ENCODE measurements at places on chromosomes 5 and 9.
A peak's percentile ranks its signal among the peaks of the same experiment; 100 is the strongest.

DNA sequence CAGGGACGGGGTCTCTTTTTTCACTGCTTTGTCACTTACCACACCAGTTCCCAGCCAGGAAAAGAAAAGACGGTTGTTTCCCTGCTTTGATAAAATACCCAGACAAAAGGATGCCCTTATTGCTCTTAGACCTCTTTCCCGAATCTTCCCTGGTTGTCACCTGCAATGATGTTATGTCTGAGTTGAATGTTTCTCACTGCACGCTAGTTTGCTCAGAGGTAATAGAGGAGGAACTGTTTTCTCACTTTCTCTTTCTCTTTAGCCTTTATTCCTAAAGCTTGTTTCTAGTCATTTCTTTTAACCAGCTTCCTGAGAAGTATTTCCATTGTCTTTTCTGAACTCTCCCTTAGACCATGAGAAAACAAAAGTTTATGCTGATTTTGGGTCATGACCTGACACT, 32.9 kb downstream of the ACER2 start:
- no peak for DNase-seq

DNA sequence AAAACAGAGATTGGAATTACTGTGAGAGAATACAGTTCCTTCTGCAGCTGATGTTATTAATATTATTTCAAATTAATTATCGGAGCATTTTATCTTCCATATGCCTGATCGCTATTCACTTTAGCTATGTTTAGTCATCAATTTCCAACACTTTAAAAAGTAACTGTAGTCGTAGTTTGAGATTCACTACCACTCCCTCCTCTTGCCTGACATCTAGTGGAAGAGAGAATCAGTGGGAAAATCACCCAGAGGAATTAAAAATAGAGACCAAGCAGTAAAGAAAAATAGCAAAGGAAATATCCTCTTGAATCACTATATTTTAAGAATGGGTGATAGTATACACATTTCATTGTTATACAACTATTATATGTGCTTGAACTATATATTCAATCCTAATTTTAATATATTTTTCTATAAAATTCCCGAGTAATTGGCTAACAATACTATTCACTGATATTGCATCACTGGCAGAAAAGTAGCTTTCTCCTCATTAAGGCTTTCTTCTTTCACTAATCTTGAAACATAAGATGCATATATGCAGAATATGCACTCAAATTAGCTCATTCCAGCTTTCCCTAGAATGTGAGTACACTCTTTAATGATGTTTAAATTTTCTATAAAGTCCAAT, 708.7 kb downstream of the CDH9 start:
- no peak for DNase-seq

- DNase-seq, result no peak
Observed at GRCh38 chr5:127834094-127834531, 130.9 kb downstream of the CCDC192 start.

GRCh38 chr5:57698802-57699201, 216.2 kb upstream of the ACTBL2 start:
- DNase-seq, result no peak

DNA sequence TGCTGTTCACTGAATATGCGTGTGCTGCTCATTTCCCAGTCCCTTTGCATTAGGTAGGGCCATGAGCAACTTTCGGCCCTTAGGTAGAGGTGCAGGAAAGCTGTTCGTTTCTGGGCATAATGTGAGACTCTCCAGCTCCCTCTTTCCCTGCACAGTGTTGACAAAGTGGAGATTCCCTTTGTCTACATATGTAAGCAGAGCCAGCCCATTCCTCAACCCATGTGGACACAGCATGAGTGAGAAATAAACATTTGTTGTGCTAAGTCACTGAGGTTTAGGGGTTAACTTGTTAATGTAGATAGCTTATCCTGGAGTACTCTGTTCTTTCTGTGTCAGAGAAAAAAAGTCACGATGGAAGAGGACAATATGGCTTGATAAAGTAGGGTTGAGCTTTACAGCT, 343.8 kb downstream of the PSAT1 start:
- DNase-seq, result no peak

DNA sequence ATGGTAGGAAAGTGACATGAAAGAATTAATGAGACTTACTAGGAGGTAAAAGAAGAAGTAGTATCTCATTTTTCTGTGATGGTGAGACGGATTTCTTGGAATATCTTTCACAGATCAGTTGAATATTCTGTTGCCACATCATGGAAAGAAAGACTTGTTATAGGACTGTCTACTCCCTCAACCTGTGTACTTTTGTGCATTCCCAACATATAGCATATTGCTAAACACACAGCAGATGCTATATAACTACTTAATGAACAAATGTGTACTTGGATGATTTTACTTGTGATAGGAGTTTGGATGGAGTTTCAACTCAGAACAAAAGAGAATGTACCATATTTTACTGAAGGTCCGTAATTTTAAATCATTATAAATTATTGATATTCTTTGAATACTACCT, 128.5 kb downstream of the LURAP1L start:
- no peak for DNase-seq

DNA sequence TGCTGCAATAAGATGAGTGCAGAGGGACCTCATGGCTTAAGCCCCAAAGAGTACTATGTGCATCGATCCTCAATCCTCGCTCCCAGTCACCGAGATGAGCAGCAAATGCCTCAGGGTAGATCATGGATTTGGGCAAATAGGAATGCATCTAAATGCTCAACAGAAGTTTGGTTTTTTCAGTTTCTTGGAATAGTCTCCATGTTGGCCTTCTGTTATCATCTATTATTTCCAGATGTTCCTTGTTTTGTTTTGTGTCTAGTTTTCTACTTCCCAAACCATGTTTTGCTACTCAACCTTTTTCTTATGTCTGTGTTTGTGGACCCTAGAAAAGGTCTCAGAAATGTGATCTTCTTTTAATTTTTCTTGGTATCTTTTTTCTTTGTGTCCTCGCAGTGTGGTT, 43.5 kb upstream of the RASGRF2 start:
- peak; percentile 55 for DNase-seq

DNA sequence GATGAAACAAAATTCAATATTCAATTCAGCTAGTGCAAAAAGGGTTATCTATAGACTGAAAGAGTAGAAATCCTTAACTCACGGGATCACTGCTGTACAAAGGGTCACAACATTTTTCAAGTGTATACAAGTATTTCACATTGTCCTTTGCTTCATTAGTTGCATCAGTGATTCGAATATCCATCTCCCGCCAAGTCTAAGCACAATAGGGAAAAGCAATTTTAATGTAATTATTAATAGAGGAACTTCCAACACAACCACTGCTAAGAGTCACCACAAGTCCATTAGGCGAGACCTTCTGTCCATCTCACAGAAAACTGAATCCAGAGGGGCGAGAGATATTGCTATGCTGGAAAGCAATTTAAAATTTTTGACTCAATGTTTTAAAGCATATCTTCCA, 27.4 kb downstream of the DNAH5 start:
- no peak for DNase-seq

DNA sequence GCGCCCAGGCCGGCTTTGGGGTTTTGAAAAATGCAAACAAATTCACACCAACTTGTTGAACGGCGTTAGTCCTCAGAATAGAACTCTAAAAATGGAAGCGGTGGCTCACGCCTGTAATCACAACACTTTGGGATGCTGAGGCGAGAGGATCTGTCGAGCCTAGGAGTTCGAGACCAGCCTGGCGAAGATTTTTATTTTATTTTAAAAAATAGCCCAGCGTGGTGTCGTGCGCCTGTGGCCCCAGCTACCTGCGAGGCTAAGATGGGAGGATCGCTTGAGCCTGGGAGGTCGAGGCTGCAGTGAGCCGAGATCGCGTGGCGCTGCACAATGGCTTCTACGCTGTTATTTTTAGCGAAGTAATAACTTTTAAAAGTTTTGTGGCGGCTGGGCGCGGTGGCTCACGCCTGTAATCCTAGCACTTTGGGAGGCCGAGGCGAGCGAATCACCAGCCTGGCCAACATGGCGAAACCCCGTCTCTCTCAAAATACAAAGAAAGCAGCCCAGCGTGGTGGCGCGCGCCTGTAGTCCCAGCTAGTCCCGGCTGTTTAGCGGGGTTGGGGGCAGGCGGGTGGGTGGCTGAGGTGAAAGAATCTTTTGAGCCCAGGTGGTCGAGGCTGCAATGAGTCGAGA, 694 bp upstream of the PLIN2 start:
- no peak for DNase-seq

DNA sequence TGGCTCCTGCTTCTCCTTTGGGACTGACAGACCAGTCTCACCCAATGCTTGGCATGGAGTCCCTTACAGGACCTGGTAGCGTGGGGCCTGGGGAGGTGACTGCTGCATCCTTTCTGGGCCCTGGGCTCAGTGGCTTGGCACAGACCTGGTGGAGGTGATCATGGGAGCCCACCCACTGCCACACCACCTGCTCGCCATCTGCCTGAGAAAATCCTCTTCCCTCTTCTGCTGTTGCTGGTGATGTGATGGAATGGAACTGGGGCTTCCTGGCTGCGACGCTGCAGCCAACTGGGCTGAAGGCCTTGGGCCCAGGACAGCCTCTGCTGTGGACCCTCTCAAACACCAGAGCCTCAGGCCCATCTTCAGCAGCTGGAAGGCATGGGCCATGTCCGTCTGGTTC, 122.5 kb upstream of the PANK3 start:
- no peak for DNase-seq

DNA sequence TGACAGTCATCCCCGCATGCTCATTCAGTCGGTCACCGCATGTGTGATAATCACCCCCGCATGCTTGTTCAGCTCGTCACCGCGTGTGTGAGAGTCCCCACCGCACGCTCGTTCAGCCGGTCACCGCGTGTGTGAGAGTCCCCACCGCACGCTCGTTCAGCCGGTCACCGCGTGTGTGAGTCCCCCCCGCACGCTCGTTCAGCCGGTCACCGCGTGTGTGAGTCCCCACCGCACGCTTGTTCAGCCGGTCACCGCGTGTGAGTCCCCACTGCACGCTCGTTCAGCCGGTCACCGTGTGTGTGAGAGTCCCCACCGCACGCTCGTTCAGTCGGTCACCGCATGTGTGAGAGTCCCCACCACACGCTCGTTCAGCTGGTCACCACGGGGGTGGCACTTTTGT, 3.5 kb downstream of the TRAF2 start:
- no peak for DNase-seq
